ENCODE measurements at places on chromosomes 5 and 9.

- DNase-seq, result no peak
These were observed 88.5 kb downstream of the FAM174A start for GRCh38 chr5:100623719-100624118.

GRCh38 chr9:107699231-107699630 lies 209.7 kb upstream of the KLF4 start:
- DNase-seq, result no peak

DNA sequence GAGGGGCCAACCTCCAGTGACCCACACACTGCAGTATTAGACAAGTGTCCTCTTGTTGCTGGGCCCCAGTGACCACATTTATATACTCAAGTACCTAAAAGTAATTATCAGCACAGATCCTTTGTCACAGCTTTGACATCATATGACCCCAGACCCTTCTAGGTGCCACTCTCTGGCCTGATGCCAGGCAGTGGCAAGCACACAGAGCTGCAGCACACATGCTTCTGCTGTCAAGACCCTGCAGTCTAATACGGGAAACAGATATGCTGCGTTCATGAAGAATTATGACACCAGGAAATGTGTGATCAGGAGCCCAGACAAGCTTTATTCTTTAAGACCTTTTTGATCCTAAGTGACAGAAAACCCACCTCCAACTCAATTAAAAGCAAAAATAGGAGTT lies 63.8 kb upstream of the AFAP1L1 start:
- DNase-seq, result no peak

DNA sequence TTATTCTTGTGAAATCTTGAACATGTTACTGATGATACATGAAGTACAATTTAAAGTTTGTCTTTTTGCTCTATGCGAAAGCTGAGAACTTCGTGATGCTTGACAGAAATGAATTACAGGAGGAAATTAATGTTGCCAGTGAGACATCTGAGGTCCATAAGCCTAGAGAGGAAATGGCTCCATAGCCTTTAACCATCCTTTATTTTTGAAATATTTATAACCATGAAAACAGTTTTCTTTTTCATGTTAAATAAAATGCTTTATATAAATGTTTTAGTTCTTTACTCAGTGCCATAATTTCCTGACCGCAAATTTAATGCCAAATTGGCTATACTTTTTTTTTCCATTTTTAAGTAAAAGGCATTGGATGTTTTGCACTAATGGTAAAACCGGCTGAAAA lies 29.1 kb downstream of the F2RL2 start:
- DNase-seq, result no peak

GRCh38 chr9:98559561-98559960 lies 149.2 kb downstream of the GABBR2 start:
- no peak for DNase-seq

- DNase-seq, result no peak
These were observed 193.1 kb downstream of the SLC12A2 start for GRCh38 chr5:128276537-128277216.

DNA sequence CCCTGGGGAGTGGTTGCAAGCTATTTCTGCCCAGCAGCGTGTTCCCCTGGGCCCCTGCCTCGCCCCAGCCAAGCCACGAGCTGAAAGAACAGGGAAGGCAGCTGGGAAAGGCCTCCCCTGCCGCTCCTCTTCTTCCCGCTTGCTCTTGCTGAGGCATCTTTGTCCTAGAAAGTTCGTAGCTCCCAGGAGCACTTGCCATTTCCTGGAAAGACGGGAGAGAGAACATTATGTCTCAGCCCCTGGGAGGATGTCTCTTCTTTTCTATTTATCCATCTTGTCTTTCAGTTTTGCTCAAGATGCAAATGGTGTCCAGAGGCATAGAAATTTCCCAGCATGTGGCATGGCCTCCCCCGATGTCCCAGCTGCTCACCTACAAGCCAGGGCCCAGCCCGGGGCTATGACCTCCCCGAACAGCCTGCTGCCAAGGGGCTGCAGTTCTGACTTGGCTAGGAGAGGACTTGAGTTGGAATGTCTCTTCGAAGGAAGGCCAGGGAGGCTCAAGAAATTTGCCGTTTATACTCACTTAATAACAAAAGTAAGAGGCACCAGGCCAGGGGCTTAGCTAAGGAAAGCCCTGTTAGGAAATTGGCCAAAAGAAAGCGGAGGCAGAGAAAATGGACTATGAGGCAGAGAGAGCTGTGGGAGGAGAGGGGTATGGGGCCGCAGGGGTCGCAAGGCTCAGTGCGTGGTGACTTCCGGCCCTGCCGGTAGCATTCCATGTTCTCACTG lies 87.3 kb downstream of the LIFR start:
- no peak for DNase-seq

DNA sequence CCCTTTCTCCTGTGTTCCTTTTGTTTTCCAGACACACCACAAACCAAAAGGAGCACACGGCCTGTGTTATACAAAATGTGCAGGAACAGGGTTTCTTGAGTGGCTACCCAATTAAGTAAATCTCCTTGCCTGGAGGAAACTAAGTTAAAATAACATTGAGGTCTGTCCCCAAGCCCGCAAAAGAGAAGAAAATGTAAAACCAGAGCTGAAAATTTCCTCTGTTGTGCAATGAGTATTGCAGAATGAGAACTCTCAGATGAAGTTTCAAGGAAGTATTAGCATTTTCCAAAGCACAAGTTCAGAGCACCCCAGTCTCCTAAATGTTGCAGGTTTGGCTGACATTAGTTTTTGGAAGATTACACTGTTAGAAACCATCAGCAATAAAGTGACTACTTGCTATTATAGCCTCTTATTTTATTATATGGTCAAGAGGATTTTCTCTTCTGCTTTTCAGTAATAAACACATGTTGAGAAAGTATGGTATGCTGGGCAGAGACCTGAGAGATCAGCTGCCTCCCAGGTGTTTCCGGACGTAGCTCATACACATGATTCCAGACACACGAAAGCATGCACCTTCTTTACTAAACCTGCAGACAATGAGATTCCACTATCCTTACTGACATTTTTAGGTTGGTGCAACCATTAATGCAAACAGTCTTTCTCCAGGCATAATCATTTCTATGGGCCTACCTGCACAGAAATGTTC lies 161.3 kb downstream of the SNCAIP start:
- no peak for DNase-seq

DNA sequence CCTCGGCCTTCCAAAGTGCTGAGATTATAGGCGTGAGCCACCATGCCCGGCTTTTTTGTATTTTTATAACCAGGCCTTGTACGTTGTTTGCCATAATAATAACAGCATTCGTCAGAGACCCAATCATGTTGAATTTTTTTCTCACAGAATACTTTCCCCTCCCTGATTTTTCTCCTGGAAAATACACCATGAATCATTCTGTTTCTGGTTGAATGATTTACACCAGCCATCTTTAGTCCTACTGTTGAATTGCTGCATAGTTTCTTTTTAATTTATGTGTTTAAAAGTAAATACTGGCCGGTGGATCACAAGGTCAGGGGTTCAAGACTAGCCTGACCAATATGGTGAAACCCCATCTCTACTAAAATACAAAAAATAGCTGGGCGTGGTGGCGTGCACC lies 3.5 kb downstream of the CNOT8 start:
- DNase-seq, result no peak

- no peak for DNase-seq
These were observed 37.4 kb upstream of the RUSC2 start for GRCh38 chr9:35452481-35452880.

- DNase-seq, result no peak
These were observed 415.8 kb downstream of the SPATA31D1 start for GRCh38 chr9:82404196-82404870.

DNA sequence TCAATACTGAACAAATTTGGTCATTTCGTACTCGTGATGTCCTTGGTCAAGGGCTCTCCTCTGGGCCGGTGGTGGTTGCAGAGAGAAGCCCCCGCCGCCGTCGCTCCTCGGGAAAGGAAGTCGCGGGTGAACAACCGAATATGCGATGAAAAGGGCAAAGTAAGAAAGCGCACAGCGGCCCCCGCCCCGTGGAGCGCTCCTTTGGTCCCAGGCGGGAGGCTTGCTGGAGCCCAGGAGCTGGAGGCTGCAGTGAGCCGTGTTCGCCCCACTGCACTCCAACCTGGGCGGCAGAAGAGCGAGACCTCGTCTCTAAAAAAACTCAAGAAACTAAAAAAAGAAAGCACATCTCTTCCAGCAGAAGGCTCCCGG lies 108.4 kb upstream of the LARP1 start:
- no peak for DNase-seq

DNA sequence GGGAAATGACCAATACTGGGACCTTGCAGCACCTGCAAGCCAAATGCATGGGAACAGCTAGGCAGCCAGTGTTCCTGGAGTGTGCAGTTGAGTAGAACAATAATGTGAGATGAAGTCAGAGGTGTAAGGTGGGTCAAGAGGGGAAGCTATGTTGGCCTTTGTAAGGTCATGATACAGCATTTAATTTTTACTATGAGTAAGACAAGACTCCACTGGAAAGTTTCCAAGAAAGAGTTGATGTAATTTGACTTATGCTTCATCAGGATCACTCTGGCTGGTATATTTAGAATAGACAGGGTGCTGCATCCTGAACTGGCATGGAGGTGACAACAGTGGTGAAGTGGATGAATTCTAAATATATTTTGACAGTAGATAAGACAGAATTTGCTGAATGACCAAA lies 744.8 kb downstream of the KCTD16 start:
- DNase-seq, result no peak

- DNase-seq, result no peak
These were observed 111.3 kb upstream of the ADRA1B start for GRCh38 chr5:159805021-159805420.

DNA sequence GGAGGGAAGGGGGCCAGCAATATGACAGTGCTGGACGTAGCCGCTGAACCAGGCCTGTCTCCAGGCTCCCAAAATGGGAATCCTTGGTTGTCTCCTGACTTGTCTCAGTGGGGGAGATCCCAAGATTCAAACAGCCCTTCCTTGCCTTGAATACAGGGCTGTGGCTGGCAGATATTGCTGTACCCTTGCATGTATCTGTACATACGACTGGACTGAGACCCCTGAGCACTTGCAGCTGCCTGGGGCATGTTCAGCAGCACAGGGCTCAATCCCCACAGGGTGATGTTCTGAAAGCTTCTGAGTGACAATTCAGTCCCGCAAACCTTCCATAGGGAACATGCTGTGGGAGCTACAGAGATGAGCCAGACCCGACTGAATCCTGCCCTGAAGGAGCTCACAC lies 13.3 kb downstream of the OR13J1 start:
- no peak for DNase-seq

GRCh38 chr5:95725937-95726810 lies 5.0 kb upstream of the RHOBTB3 start:
- no peak for DNase-seq

DNA sequence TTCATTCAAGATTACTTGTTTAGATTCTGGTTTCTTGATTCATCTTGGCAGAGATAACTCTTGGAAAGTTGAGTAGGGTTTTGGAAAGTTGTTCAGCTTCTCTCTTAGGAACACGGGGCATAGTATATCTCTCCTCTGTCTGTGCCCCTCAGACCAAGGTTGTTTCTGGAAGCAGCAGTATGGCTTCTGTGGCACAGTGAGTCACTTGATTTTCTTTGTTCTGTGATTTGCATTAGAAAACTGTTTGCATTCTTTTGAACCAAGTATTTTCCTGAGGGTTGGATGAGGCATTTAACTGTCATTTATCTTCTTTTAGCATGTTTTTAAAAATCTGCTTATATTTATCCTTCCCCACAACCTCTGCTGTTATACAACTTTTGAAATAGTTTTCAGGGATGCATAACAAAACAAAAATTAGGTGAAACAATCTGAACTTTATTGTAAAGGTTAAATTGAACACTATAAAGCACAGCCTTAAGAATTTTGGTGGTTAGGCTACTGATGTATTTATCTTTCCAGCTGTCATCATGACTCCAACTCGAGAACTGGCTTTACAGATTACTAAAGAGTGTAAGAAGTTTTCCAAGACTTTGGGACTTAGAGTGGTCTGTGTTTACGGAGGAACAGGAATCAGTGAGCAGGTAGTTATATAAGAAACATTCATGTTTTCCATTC lies 26.5 kb downstream of the DDX46 start:
- no peak for DNase-seq

DNA sequence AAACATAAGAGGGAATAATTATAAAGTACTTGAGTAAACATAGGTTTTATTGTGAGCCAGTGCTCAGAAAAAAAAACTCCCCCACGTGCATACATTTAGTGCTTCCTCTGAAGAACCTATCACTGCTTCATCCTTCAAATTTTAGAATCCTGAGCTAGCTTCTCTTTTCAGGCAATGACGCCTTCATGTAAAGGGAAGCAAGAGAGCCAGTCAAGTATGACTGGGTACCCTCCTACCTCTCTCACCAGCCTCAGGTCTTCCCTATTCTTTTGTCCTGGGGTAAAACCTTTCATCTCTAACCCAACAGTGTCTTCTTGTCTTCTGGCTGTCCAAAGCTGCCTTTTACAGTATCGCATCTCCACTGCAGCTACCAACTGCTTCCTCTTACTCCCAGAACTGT lies 32.0 kb downstream of the PLPP1 start:
- DNase-seq, result no peak

GRCh38 chr9:113465599-113466140 lies 2.1 kb downstream of the RGS3 start:
- DNase-seq, result no peak

DNA sequence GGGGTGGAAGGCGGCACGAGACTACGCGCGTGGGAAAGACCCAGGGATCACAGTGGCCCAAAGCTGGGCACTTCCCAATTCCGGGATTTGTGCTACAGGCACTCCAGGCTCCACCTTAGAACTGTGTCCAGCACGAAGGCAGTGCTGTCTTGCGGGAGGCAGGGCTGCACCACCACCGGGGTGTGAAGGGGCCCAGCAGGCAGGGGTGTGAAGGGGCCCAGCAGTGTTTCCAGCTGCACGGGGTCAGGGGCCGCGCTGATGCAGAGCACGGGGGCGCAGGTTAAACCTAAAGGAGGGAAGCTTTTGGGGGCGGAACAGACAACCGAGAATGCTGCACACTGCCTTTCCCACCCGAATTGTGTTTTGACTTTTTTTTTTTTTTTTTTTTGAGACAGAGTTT lies 1.1 kb upstream of the PDCD6 start:
- no peak for DNase-seq

GRCh38 chr9:976258-976942 lies at the start of gene DMRT3:
TSS of gene DMRT3 (plus strand) at chr9:976655. CDS start at chr9:977002, 347 bp downstream.
- no peak for DNase-seq

DNA sequence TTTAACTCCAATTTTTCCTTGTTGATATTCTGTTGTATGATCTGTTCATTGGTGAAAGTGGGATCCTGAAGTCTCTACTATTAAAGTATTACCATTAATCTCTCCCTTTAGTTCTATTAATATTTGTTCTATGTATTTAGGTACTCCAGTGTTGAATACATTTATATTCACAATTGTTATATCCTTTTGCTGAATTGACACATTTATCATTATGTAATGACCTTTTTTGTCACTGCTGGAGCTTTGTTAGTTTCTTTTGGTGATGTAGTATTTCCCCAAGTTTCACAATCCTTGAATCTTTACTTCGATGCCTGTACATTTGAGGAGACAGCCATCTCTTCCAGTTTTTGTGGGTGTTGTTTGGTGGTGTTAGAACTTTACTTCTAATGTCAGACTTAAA lies 53.7 kb upstream of the PPP3R2 start:
- no peak for DNase-seq

DNA sequence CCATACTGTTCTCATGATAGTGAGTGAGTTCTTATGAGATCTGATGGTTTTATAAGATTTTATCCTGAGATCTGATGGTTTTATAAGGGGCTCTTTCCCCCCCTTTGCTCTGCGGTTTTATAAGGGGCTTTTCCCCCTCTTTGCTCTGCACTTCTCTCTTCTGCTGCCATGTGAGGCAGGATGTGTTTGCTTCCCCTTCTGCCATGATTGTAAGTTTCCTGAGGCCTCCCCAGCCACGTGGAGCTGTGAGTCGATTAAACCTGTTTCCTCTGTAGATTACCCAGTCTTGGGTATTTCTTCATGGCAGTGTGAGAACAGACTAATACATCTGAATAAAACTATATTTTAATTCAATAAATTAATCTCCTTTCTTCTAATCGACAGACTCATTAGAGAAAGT lies 64.9 kb upstream of the ZSWIM6 start:
- no peak for DNase-seq

All from stimulated activated CD8-positive, alpha-beta memory T cell treated with anti-CD3 and anti-CD28 coated beads, Interleukin-15, amount 100 ng/mL, for 24 hours (primary cell).